ENCODE measurements at places on chromosomes 6 and 20.

- no peak for DNase-seq
These were observed 78.8 kb upstream of the ARID1B start for GRCh38 chr6:156698239-156699016.

GRCh38 chr6:7644417-7644816, 54.4 kb downstream of the SNRNP48 start:
- DNase-seq = no peak

DNA sequence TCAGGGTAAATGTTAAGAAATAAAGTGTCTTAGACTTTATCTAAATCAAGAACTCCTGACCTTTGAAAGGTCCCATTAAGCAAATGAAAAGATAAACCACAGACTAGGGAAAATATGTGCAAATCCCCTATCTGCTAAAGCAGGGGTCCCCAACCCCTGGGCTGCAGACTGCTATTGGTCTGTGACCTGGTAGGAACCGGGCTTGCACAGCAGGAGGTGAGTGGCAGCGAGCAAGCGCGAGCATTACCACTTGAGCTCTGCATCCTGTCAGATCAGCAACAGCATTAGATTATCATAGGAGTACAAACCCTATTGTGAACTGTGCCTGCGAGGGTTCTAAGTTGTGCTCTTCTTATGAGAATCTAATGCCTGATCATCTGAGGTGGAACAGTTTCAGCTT, 42.4 kb downstream of the LCA5 start:
- DNase-seq = no peak

DNA sequence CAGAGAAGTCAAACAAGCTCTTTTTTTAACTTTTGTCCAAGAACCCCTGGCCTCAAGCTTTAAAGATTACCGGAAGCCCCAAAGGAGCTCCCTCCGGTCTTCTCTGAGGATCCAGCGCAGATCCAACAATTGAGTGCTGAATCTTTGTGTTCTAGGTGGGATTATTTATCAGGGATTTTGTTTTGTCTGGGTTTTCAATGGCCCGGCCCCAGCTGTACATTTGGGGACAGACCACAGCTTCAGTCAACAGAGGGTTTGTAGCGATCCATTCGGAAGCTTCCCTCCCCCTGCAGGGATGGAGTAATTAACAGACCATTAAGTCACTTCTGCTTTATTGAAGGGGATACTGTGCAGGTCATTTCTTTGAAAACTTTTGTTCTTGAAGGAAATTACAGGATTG, 7.8 kb downstream of the OLIG3 start:
- no peak for DNase-seq

- DNase-seq = no peak
These were observed 120.9 kb downstream of the ANKRD60 start for GRCh38 chr20:58107533-58107932.
